ENCODE measurements at places on chromosomes 13 and 19.
A peak's percentile ranks its signal among the peaks of the same experiment; 100 is the strongest.

DNA sequence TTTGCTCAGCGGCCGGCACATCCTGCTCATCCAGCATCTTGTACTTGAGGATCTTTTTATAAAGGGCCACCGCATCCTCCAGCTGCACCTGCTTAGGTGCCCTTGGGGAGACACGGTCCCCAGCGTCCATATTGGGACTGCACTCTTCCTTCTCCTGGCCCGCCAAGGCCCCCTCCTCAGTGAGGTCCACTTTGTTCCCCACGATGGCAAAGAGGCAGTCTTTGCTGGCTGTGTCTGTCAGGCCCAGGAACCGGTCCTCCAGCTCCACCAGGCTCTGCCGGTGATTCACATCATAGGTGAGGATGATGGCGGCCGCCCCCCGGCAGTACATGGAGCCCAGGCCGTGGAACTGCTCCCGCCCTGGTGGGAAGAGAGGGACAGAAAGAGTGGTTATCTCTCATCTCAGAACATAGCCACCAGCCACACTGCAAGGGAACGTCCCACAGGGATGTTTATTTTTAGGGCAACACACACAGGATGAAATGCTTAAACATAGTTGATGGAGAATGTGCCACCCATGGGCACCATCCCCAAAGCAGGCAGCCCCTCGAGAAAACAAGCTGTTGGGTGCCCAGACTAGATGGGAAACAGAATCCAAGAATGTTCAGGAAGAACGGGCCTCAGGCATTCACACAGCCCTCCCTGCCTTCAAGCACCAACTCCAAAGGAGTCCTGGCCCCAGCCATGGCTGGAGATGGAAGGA, 37.5 kb downstream of the RAB20 start:
- H3K27ac ChIP-seq, result no peak overlapping the region
- H3K36me3 ChIP-seq, result no peaks in the 10 kb centered on the region
- peaks cover 13% of the 10 kb centered on the region for H3K4me1 ChIP-seq

DNA sequence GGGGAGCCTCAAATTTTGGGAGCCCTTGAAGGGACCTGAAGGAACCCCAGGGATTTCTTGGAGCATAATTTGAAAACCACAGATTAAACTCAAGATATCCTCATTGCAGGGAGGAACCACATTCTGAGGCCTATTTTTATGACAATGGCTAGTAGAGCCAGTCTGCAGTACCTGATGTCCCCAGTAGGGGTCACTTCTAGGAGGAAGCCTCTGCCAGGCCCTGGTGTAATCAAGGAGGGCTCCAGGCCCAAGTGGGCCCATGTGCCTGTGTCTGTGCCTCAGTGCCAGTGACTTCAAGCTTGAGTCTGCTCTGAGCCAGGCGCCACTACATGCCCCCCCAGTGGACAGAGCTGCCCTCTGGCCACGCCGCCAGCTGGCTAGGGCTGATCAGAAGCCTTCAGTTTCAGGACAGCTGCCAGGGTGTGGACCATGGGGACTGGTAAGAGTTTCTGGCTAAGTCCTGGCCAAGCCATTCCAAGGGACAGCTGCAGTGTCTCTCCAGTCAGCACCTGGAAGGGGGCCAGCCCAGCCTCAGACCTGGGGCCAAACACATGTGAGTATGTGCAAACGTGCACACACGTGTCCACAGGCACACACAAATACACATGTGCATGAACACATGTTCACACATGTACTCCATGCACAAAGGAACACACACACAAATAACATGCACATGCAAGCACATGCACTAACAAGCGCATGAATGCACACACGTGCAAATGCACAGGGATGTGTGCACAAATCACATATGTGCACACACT, 20.5 kb upstream of the SLC7A10 start:
- peak; percentile 14 for DNase-seq
- H3K4me1 ChIP-seq, result peaks cover 19% of the 10 kb centered on the region
- no peak overlapping the region for H3K4me3 ChIP-seq
- no peak overlapping the region for H3K27ac ChIP-seq
- H3K27me3 ChIP-seq, result no peaks in the 10 kb centered on the region
- H3K36me3 ChIP-seq, result no peaks in the 10 kb centered on the region

GRCh38 chr19:5023128-5023571, 54.2 kb downstream of the KDM4B start:
- H3K36me3 ChIP-seq, result peaks cover 7% of the 10 kb centered on the region
- no peak overlapping the region for H3K27ac ChIP-seq
- H3K27me3 ChIP-seq, result no peaks in the 10 kb centered on the region
- no peak overlapping the region for H3K4me3 ChIP-seq

- no peaks in the 10 kb centered on the region for H3K4me1 ChIP-seq
- DNase-seq, result no peak
- no peak overlapping the region for H3K27ac ChIP-seq
- no peaks in the 10 kb centered on the region for H3K36me3 ChIP-seq
Observed at GRCh38 chr13:94712812-94713560, 641 bp upstream of the SOX21 start.

- peak within 1 kb of the TSS; percentile 82 for H3K4me3 ChIP-seq
- H3K4me1 ChIP-seq, result peaks cover 95% of the 10 kb centered on the region
- peak within 1 kb of the TSS; percentile 99 for H3K27ac ChIP-seq
- H3K36me3 ChIP-seq, result peaks cover 51% of the 10 kb centered on the region
Observed at GRCh38 chr19:1248139-1248785, at the start of gene MIDN. TSS of gene MIDN (plus strand) at chr19:1248583. CDS start at chr19:1250297, 1,714 bp downstream.
